ENCODE measurements at places on chromosomes 1 and 21. TPM values are rescaled to one million over a fixed set of nuclear protein-coding genes. Genes with fewer than 3 reads are reported as not detected.

Gene HEYL
- 0.32 TPM for total RNA-seq

Gene LCK
- 0.43 TPM for total RNA-seq

Gene CHD5
- total RNA-seq, result under 0.01 TPM

Gene ZNF496
- 19.4 TPM for total RNA-seq

Gene TPRG1L
- 20.3 TPM for total RNA-seq

Gene KRTAP22-1
- not detected for total RNA-seq

Gene YIPF1
- 31.1 TPM for total RNA-seq

Gene HSD11B1
- total RNA-seq, result 21.6 TPM

Gene DNALI1
- 7.1 TPM for total RNA-seq

Gene RHD
- total RNA-seq, result not detected

Gene VASH2
- 0.97 TPM for total RNA-seq

Gene SPAG17
- 0.32 TPM for total RNA-seq

Gene KCNK2
- total RNA-seq, result 18.7 TPM

Gene ZFP69
- total RNA-seq, result 4.5 TPM

Gene LCE1B
- total RNA-seq, result not detected

Gene TAL1
- total RNA-seq, result not detected

Measured in fibroblast of villous mesenchyme (primary cell).